ENCODE measurements at places on chromosomes 3 and 15.

- no peak for DNase-seq
Observed at GRCh38 chr3:106711650-106712049, 665.6 kb upstream of the CCDC54 start.

DNA sequence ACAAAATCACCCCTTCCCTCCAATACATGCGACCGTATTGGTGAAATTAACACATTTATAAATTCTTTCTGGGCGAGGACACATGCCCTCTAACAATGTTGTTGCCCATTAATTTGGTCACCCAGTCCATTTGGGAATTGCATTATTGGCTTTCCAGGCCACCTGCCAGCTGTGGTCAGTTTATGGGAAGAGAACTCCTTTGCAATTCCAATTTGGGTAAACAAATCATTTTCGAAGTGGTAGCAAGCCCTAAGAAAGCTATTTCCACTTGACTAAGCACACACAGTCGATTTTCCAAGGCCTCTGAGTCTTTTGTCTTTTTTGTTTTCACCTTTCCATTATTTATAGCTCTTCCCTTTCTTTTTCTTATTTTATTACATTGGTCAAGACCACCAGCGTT, 362.3 kb upstream of the RGMA start:
- DNase-seq = no peak

DNA sequence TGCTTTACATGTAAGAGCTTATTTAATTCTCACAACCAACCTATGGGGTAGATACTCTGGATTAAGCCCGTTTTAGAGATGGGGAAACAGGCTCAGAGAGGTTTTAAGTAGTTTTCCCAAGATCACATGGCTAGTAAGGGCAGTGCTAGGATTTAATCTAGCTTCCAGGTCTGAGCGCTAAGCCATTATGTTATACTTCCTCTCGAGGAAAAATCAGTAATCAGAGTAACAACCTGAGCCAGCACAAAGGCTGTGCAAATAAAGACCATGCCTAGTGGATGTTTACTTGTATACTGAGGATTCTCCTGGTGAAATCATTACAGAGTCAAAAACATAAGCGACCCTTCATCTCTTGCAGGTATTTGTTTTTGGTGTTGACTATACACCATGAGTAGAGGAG, 9.0 kb downstream of the FSTL1 start:
- DNase-seq = no peak

- DNase-seq = no peak
Observed at GRCh38 chr15:100107151-100107550, 234.6 kb downstream of the ADAMTS17 start.
